ENCODE measurements at places on chromosomes 1 and 21. TPM values are rescaled to one million over a fixed set of nuclear protein-coding genes. Genes with fewer than 3 reads are reported as not detected.

GRCh38 chr21:19010996-19011395 is 607.4 kb upstream of the TMPRSS15 start:
- no peak for DNase-seq
- no peaks in the 10 kb centered on the region for H3K27me3 ChIP-seq

- no peak for DNase-seq
- H3K27me3 ChIP-seq: peaks cover 63% of the 10 kb centered on the region
- H3K4me3 ChIP-seq: no peak overlapping the region
- H3K4me1 ChIP-seq: no peaks in the 10 kb centered on the region
Measured at GRCh38 chr1:7384679-7385078, 386.4 kb upstream of the VAMP3 start.

OR2M3 gene
- 0.35 TPM for total RNA-seq

GRCh38 chr21:44914176-44914874 is 6.4 kb downstream of the ITGB2 start:
- H3K27me3 ChIP-seq: no peaks in the 10 kb centered on the region
- no peak for DNase-seq
- peak overlapping the region; percentile 20 for H3K4me3 ChIP-seq

ITLN2 gene
- total RNA-seq: not detected

DNA sequence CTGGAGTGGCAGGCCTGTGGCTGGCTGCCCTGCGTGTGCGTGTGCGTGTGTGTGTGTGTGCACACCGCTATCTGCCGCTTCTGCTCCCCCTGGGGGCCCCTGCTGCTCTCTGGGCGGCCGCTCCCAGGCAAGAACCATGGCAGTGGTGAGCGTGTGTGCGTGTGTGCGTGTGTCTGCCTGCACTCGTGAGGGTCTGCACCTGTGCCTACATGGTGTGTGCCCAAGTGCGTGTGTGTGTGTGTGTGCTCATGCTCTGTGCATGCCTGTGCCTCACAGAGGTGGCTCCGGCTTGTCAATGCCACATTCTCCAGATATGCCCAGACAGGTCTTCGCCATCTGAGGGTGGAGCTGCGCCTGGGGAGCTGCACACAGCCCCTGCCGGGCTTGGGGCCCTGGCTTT is 18.7 kb upstream of the PEX10 start:
- peaks cover 52% of the 10 kb centered on the region for H3K27me3 ChIP-seq
- H3K4me3 ChIP-seq: no peak overlapping the region
- H3K4me1 ChIP-seq: no peaks in the 10 kb centered on the region
- H3K27ac ChIP-seq: no peak overlapping the region
- no peak for DNase-seq

GRCh38 chr1:174999936-175000696 is at the start of gene CACYBP:
CACYBP (plus strand) TSS chr1:174999947; CDS start chr1:175000181, 234 bp downstream.
- H3K4me3 ChIP-seq: peak within 1 kb of the TSS; percentile 94
- no peak for DNase-seq
- no peaks in the 10 kb centered on the region for H3K27me3 ChIP-seq
- peaks cover 41% of the 10 kb centered on the region for H3K4me1 ChIP-seq
- H3K27ac ChIP-seq: peak within 1 kb of the TSS; percentile 97

DNA sequence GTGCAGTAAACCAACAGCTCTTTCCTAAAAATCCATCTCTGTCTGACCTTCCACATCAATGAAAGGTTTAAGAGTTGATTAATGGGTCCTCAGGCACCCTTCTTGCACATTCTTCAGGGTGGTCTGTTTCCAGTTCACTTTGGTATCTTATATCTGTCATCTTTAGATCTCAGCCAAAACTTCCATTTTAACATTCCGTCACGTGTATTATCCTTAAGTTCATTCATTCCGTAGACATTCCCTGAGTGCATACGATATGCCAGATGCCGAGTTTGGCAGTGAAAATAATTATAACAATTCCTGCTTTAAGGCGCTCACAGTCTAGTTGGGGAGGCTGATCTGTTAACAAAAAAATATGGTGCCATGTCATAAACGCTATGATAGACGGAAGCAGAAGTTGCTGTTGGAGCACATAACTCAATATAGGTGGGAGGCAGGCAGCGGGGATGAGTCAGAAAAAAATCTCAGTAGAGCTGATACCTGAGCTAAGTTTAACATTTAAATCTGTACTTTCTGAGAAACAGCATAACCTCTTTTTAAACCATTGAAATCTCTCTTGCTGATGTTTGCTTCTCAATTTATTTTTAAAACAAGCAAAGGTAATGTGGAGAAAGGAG is 59.6 kb upstream of the HOOK1 start:
- no peaks in the 10 kb centered on the region for H3K27me3 ChIP-seq
- no peaks in the 10 kb centered on the region for H3K36me3 ChIP-seq
- H3K4me1 ChIP-seq: peaks cover 15% of the 10 kb centered on the region
- DNase-seq: no peak
- H3K4me3 ChIP-seq: no peak overlapping the region

COL16A1 gene
- 3.6 TPM for total RNA-seq

- DNase-seq: no peak
- H3K27me3 ChIP-seq: no peaks in the 10 kb centered on the region
- peaks cover 30% of the 10 kb centered on the region for H3K36me3 ChIP-seq
- no peak overlapping the region for H3K4me3 ChIP-seq
- H3K4me1 ChIP-seq: peaks cover 40% of the 10 kb centered on the region
Measured at GRCh38 chr1:201848230-201848629, 19.3 kb downstream of the IPO9 start.

TMEM269 gene
- 1.0 TPM for total RNA-seq

OPRD1 gene
- total RNA-seq: not detected

DNA sequence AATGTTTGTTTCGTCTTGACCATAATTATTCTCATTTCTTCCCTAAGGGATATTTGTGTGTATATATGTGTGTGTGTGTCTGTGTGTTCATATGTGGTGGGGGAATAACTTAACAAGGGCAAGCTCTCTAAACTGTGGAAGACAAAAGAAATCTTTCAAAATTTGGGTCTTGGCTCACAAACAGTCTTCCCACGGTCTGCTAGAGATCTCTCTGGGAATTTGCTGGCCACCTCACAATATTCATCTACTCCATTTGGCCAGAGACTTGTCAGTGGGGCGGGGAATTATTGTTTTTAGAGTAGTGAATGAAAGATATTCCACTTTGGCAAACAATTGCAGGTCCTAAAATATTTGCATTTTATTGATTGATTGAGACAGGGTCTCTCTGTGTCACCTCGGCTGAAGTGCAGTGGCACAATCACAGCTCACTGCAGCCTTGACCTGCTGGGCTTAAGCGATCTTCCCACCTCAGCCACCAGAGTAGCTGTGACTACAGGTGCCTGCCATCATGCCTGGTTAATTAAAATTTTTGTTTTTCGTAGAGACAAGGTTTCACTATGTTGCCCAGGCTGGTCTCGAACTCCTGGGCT is 8.0 kb upstream of the EIF2B3 start:
- DNase-seq: no peak
- H3K27me3 ChIP-seq: no peaks in the 10 kb centered on the region
- no peaks in the 10 kb centered on the region for H3K36me3 ChIP-seq
- no peak overlapping the region for H3K4me3 ChIP-seq
- no peak overlapping the region for H3K27ac ChIP-seq
- no peaks in the 10 kb centered on the region for H3K4me1 ChIP-seq

- H3K36me3 ChIP-seq: no peaks in the 10 kb centered on the region
- no peaks in the 10 kb centered on the region for H3K27me3 ChIP-seq
- H3K4me1 ChIP-seq: no peaks in the 10 kb centered on the region
- no peak overlapping the region for H3K4me3 ChIP-seq
- no peak overlapping the region for H3K27ac ChIP-seq
- DNase-seq: no peak
Measured at GRCh38 chr1:167373986-167374385, 144.3 kb downstream of the CD247 start.
